Daoy (cell line): ENCODE measurements at places on chromosomes 6 and 20. TPM values are rescaled to one million over a fixed set of nuclear protein-coding genes. Genes with fewer than 3 reads are reported as not detected.

ZNF184 gene
- 13.9 and 16.5 TPM in 2 replicates for total RNA-seq

SNRPB2 gene
- 69.8 and 71.3 TPM in 2 replicates for total RNA-seq

GTSF1L gene
- not detected in 2 replicates for total RNA-seq

ISM1 gene
- 0.46 and 1.1 TPM in 2 replicates for total RNA-seq

TAF4 gene
- total RNA-seq = 2.5 and 3.1 TPM in 2 replicates

SUMO4 gene
- 0.11 TPM in 1 of 2 replicates, not detected in the other for total RNA-seq

COL12A1 gene
- 5.5 and 6.6 TPM in 2 replicates for total RNA-seq

PSMB1 gene
- total RNA-seq = 973 and 1,091 TPM in 2 replicates

CFB gene
- total RNA-seq = 0.18 and 0.86 TPM in 2 replicates

MARCKS gene
- 215 and 246 TPM in 2 replicates for total RNA-seq

THBS2 gene
- 12.5 and 16.1 TPM in 2 replicates for total RNA-seq

PBOV1 gene
- not detected in 2 replicates for total RNA-seq

TOX2 gene
- 0.06 and 1.3 TPM in 2 replicates for total RNA-seq

PXDC1 gene
- total RNA-seq = 81.8 and 103 TPM in 2 replicates

STMND1 gene
- total RNA-seq = 0.29 and 0.33 TPM in 2 replicates

FOXQ1 gene
- 0.06 and 0.63 TPM in 2 replicates for total RNA-seq

OPRM1 gene
- not detected in 2 replicates for total RNA-seq

HLA-DMB gene
- 0.23 and 3.2 TPM in 2 replicates for total RNA-seq

NOTCH4 gene
- total RNA-seq = 2.3 and 3.2 TPM in 2 replicates

REM1 gene
- total RNA-seq = not detected in 2 replicates

MMP24 gene
- total RNA-seq = 0.54 and 0.86 TPM in 2 replicates

TGM3 gene
- 0.06 TPM in 1 of 2 replicates, not detected in the other for total RNA-seq

TCF15 gene
- total RNA-seq = 0.18 and 1.0 TPM in 2 replicates

POU5F1 gene
- total RNA-seq = 5.6 and 12.2 TPM in 2 replicates
